ENCODE measurements at places on chromosomes 6 and 20.

GRCh38 chr20:63467294-63468083 lies 5.0 kb downstream of the KCNQ2 start:
- no peak for DNase-seq

DNA sequence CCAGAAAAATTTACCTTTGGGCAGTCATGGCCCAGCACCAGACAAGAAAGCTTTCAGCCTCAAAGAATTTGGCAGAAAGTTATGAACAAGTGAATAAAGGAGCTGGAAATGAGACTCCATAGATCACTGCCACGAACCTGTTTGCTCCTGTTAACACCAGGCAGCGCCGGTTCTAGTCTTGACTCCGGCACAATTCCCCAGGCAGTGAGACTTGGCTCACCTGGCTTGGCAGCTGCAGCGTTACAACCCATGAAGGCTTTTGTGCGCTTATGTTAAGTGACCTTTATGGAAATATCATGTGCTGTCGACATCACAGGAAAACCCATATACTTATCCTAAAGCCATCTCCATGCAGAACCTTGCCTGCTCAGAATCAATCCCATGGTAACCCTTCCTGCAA lies 22.2 kb upstream of the FOXC1 start:
- no peak for DNase-seq

GRCh38 chr20:39825950-39826349 lies 863.1 kb downstream of the MAFB start:
- DNase-seq: no peak

- DNase-seq: no peak
Observed at GRCh38 chr6:17032988-17033634, 68.7 kb upstream of the STMND1 start.

DNA sequence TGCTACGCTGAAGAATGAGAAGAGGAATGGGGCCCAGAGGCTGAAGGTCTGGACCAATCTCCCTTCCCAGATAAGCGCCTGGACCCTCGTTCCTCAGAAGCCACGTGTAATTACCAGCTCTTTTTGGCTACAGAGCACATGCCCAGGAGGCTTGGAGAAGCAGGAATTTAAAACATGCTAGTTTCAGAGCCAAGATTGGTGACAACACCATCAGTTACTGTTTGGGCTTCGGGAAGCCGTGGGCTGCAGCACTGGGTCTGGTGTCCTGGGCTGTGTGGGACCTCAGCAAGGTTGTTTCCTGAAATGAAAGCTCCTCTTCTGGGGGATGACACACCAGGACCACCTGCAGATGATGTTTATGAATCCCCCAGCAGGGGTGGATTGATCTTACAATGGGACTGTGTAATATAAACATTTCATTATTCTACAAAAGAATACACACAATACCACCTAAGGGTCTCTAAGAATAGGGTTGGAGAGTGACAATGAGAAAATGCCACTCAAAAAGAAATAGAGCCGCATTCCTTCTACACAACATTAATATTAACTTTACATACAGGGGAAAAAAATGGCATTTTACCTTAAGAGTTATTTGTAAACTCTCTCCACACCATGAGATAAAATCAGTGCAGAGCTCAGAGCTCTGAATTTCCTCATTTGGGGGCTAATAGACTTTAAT lies 207.8 kb upstream of the FOXQ1 start:
- no peak for DNase-seq

GRCh38 chr20:24531631-24532419 lies 62.4 kb downstream of the SYNDIG1 start:
- no peak for DNase-seq

DNA sequence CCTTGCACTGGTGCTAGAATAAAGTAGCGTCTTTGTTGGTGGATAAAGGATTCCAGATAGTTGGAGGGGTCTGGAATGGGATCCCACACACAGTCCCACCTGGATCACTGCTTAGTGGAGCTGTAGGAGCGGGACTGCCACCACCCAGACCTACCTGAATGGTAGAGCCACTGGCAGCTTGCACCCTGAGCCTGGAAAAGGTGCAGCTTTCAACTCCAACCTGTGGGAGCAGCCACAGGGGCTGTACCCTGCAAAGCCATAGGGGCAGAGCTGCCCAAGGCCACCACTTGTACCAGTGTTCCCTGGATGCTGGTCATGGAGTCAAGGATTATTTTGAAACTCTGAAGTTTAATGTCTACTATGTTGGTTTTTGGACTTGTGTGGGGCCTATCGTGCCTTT lies 26.9 kb downstream of the VTA1 start:
- no peak for DNase-seq

GRCh38 chr6:106275692-106276091 lies 49.9 kb downstream of the ATG5 start:
- DNase-seq: no peak

DNA sequence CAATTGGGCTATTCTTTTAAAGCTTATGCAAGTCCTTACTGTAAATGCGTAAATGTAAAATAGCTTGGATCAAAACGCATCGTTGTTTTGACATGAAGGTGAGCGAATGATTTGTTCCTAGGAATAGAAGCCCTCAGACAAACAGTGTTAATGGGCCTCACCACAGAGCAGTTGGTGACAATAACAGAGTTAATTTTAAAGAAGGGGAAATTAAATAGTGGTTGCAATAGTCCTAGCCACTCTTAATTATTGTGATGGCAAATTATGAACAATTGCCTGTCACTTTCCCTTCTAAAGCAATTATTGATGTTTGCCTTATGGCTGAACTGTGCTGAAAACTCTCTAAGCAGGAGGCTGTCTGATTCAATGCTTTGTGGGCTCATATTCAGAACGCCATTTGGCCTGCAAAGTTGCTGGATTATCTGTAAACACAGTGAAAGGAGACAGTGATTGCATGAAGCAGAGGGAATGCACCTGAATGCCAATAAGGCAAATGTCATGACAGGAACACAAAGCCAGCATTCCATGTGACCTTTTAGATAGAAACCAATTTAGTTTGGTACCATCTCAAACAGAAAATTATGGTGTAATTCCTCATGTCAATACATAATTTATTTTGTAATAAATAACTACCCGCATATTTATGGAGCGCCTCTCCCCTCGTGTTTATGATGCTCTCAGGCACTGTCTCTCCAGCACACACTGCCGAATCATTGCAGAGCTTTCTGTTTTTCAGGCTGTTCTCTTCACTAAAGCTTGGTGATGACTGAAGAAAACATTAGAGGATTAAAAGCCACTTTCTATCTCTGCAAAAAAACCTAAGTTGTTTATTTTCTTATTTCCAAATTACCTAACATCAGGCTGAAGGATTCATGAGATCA lies 387.5 kb downstream of the HACE1 start:
- no peak for DNase-seq

DNA sequence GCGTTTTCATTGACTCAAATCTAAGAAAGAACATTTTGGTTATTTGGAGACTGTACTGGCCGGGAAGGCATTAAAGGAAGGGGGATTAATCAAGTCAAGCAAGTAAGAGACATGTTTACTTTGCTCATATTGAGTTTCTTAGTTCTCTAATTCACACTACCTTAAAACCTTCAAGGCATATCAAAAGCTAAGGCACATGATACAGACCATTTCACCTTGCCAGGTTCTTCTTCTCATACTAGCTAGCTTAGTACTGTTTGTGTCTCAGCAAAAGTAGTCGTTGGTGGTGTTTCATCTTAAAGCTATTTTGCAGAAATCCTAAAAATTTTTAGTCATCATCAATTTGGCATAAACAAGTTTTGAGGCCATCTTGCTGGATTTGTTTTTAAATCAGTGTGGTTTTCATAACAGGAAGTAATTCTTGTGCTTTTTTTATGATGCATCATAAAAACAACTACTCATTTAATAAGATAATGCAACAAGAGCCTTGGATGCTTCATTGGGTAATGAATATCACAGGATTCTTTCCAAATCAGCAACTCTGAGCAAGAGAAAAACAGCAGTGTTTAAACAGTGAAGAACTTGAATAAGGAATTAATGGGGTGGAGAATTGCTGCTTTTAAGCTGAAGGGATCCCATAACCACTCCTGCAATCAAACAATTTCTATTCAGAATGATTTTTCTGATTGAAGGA lies 425.3 kb downstream of the EPM2A start:
- DNase-seq: no peak

GRCh38 chr6:86765211-86765610 lies 172.1 kb upstream of the HTR1E start:
- no peak for DNase-seq

DNA sequence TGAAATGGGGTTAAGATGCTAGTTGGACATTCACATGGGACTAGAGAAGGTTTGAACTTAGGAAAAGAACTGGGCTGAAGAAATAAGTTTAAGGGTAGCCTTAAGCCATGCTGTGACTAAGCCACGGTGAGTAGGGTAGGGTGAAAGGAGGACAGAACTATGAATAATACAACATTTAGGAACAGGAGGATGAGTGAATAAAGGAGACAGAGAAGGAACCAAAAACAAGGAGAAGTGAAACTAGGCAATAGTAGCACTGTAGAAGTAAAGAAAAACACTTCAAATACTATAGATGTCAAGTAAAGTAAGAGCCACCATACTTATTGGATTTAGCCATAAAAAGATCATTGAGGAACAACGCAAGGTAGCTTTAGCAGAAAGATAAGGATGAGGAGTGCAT lies 111.2 kb downstream of the KCNQ5 start:
- no peak for DNase-seq

GRCh38 chr6:1424306-1424927 lies 35.0 kb downstream of the FOXF2 start:
- DNase-seq: no peak

DNA sequence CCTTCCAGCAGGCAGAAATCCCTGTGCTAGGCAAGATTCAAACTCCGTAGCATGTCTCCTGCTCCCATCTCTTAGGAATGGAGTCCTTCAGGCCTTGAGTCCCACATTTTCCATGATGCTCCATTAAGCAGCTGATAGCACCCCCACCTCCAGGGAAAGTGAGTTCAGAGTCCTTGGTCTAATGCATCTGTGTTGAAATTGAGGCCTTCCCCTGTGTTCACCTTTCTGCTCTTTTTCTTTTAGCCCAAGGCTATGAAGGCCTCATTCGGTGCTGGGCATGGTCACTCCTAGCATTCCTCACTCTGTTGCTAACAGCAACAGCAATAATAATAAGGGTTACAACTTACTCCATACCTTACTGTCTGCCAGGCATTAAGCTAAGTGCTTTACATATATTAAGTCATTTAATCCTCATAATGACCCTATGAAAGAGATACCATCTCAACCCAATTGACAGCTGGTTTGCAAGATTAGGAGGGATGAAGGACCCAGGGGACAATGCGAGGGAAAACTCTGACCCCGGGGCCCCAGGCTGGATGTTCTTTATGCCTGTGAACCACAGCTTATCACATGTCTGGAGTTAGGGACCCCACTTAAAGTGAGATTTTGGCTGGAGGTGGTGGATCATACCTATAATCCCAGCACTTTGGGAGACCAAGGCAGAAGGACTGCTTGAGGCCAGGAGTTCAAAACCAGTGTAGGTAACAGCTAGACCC lies 17.5 kb upstream of the PANK2 start:
- DNase-seq: no peak

GRCh38 chr6:80733641-80734040 lies 627.2 kb downstream of the BCKDHB start:
- no peak for DNase-seq

- no peak for DNase-seq
Observed at GRCh38 chr20:48797850-48798747, 29.7 kb downstream of the PREX1 start.

Data from CD4-positive, alpha-beta T cell treated with Interleukin-15 for 4 hours (primary cell).